ENCODE measurements at places on chromosomes 7 and 10.

DNA sequence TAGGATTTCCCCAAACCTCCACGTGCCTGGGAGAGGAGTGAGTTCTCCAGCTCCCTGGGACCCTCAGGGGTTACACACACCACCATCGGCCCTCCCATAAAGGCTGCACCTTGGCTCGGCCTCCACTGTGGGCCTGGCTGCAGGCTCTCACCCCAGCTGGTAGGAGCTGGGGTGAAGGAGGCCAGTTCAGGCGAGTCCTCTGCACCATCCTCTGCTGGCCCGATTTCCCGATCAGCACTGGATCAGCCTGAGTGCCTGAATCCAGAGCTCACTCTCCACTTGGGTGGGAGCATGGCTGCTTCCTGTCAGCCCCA lies 115.1 kb upstream of the RET start:
- DNase-seq, result no peak

DNA sequence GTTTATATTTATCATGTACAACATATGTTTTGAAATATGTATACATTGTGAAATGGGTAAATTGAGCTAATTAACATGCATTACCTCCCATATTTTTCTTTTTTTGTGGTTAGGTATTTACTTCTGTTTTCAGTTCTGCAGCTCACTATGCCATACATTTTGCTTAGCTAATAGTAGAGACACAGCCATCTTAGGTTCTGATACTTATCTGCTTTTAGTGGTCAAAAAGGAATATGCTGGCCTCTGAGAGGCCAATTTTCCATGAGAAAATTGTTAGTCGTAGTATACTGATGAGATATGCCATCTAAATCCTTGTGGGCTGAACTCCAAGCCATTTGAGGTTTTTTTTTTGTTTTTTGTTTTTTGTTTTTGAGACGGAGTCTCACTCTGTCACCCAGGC lies 31.0 kb downstream of the SGPL1 start:
- no peak for DNase-seq

DNA sequence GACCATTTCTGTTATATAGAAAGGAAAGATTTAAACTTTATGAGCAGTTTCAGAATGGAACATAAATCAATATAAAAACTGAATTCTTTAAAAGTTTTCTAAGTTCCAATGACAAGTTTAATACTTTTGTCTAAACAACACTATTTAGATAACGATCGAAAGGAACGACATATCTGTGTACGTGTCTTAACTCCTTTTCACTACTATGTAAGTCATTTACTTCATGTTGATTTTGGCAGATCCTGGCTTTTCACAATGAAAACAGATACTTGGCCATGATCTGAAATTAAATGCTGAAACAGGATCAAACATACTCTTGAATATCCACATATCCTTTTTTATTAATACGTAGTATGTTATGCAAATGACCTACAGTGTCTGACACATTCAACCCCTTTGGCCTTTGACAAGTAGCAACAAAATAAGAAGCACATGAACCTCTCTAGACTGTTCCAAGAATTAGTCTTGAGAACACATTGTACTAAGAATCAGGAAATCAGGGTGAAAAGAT lies 41.9 kb downstream of the RNLS start:
- DNase-seq, result no peak

- no peak for DNase-seq
Measured at GRCh38 chr10:132906106-132906505, 36.3 kb downstream of the CFAP46 start.

DNA sequence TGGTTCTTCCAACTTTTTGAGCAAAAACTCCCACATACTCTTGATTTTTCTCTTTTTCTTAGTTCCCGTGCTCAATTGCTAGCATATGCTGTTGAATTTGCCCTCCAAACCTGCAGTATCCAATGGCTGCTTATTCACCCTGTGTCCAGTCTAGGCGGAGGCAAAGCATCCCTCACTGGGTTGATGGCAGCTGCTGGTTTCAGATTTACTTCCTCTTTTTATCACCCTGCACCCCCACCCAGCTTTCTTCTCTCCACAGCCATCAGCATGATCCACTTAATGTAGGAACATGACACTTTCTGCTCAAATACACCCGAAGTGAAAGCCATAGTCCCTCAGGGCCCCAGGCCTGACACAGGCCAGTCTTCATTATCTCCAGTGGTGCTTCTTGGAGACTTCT lies 87.6 kb upstream of the ADARB2 start:
- DNase-seq, result no peak

DNA sequence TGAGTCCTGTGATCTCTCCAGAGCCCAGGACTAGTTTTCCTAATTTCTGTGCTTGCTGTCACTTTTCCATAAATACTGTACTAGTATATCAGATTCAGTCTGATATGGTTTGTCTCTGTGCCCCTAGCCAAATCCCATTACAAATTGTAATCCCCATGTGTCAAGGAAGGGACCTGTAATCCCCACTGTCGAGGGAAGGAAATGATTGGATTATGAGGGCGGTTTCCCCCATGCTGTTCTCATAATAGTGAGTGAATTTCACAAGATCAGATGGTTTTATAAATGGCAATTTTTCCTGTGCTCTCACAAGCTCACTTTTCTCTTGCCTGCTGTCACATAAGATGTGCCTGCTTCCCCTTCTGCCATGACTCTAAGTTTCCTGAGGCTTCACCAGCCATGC lies 54.8 kb upstream of the IFRD1 start:
- DNase-seq, result no peak

GRCh38 chr7:115410972-115411686 lies 489.2 kb downstream of the MDFIC start:
- no peak for DNase-seq

DNA sequence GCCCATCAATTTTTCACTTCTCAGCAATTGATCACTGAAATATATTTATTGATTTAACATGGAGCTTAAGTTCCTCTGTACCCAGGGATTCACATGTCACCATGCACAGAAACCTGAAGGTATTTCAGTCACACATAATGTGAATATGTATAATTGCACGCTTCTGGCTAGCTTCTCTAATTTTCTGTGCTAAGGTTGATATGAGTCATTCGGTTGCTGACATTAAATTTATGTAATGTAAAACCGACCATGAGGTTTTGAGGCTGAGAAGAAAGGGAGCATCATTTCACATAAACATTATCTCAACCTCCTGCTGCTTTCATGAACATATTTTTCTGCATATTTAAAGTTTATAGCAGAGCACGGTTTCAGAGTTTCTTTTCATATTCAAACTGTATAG lies 381.0 kb upstream of the TPK1 start:
- no peak for DNase-seq
